Heart right ventricle (tissue), 16 donors: ENCODE measurements at places on chromosomes 4 and X. TPM values are rescaled to one million over a fixed set of nuclear protein-coding genes. Genes with fewer than 3 reads are reported as not detected.

DNA sequence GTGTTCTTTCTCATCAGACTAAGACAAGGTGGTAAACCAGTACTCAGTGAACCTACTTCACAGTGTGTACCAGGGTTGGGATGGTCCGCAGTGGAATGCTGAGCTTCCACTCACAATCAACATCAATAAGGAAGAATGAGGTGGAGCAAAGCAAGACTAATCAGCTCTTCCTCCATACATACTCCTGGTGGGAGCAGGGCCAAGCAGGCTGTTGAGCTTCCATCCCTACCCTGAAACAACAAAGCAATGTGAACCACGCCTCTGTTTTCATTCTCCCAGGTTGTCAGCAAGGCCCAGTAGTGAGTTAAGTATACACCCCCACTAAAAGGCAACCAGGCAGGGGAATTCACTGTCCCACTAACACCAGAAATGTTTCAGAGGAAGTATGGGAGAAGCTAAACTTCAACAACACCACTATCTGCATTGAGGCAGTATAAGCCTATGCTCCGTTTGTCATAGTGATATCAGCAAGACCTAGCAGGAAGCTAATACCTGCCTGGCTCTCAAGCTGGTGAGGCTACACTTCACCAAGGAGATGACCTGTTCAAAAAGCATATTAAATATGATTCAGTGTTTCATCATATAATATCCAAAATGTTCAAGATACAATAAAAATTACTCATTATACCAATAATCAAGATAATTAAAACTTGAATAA, 109.5 kb downstream of the DDX60 start:
- no peak for DNase-seq

- DNase-seq = no peak
Observed at GRCh38 chr4:147060151-147060931, 114.7 kb upstream of the TTC29 start.

Gene CXCL5
- not detected for total RNA-seq

GRCh38 chr4:112765317-112765974, 128.5 kb downstream of the LARP7 start:
- DNase-seq = no peak

- no peak for DNase-seq
Observed at GRCh38 chr4:152117520-152117919, 356.7 kb upstream of the GATB start.

- no peak for DNase-seq
Observed at GRCh38 chr4:147513091-147513490, 32.2 kb downstream of the EDNRA start.

Gene XK
- 6.6 TPM for total RNA-seq

DNA sequence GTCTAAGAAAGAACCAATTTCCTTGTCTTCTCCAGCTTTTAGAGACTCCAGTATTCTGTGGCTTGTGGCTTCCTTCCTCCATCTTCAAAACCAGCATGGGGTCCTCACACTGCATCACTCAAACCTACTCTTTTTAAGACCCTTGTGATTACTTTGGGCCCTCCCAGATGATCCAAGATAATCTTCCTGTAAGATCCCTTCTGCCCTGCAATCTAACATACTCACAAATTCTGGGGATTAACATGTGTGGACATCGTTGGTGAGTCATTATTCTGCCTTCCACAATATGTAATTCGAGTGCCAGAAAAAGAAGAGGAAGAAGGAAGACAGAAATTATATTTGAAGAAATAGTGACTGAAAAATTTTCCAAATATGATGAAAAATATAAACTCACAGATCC, 47.9 kb downstream of the BEND4 start:
- DNase-seq = no peak

DNA sequence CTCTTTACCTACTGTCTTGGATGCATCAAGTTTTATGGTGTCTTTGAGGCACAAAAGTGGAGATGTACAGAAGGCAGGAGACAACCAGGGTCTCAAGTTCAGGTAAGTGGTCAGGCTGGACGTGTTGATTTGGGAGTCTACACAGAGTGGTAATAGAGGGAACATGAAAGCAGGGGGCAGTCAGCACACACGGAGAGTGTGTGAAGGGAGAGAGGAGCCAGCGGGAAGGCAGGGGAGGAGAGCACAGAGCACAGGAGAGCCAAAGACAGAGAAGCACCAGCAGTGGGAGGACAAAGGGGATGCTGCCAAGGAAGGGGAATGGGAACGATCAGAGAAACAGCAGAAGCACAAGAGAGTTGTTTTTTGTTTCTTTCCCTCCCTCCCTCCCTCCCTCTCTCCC, 32.9 kb downstream of the TMEM150C start:
- no peak for DNase-seq

GRCh38 chr4:108589961-108590360, 30.4 kb upstream of the RPL34 start:
- no peak for DNase-seq

Gene GPC3
- 2.4 TPM for total RNA-seq

Gene BCORL1
- 12.8 TPM for total RNA-seq

DNA sequence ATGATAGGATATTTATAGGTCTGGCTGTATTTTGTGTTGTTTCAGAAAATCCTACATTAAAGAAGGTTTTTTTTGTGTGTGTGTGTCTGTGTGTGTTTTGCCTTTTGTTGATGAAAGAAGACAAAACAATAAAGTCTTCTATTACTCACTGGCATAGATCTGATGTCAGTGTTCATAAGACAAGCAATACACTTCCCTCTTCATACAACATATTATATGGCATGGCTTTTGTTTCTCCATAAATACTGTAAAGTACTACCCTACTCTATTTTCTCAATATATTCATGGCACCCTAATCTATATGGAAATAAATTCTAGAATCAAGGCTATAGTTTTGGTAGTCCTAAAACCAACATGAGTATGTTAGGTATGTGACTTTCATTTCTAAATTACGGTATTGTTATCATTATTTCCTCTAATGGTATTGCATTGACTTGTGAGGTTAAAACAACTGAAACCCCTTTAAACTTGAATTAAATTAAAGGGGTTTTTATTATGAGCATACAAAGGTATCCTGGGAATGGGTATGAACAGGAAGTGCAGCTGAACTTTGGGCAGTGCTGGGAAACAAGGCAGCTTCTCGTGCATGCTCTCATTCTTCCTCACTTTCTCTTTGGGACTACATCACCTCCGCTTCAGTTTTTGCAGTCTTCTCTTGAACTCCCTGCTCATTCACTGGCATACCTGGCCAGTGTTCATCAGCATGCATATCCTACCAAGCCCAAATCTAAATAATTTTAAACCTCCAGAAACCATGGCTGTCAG, 70.5 kb upstream of the PRSS48 start:
- DNase-seq = no peak

Gene AKAP14
- not detected for total RNA-seq
